ENCODE measurements at places on chromosomes 1 and 21.

DNA sequence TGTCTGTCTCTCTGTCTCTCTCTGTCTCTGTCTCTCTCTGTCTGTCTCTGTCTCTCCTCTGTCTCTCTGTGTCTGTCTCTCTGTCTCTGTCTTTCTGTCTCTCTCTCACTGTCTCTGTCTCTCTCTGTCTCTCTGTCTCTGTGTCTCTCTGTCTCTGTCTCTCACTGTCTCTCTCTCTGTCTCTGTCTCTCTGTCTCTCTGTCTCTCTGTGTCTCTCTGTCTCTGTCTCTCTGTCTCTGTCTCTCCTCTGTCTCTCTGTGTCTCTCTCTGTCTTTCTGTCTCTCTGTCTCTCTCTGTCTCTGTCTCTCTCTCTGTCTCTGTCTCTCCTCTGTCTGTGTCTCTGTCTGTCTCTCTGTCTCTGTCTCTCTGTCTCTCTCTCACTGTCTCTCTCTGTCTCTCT, 873 bp upstream of the COL6A1 start:
- no peak for DNase-seq

- no peak for DNase-seq
These were observed 29.4 kb downstream of the SPATA17 start for GRCh38 chr1:217660353-217661062.

- no peak for DNase-seq
These were observed 71.4 kb downstream of the KIF26B start for GRCh38 chr1:245226203-245226499.

GRCh38 chr1:47510282-47510811, 72.5 kb downstream of the FOXD2 start:
- DNase-seq, result no peak

DNA sequence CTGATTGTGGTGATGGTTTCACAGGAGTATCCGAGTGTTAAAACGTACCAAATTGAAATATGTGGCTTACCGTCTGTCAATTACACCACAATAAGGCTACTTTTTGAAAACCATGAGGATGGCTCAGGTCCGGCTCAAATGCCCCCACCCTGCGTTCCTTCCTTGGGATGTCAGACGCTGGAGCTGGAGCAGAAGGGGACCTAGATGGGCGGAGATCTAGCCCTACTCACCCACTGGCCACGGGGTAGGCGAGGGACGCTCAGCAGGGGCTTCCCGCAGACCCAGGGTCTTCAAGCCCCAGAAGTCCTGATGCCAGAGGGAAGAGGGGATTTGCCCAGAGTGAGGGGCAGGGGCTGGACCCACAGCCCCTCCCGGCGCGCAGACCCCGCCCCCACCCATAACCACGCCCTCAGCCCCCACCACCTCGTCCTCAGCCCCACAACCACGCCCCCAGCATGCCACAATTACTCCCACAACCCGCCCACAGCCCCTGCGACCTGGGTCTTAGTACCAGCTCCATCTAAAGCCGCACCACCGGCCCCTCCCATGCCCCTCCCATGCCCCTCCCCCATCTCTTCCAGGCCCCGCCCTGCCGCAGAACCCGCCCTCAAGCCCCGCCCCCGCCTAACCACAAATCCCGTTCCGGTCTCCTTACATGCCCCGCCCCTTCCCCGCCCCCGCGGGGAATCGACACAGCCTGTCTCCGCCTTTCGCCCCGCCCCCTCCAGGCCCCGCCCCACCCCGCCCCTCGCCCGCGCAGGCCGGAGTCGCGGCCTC, at the start of gene LRRC3:
LRRC3 (plus strand) TSS at position 764 of the 777 bp plus-strand sequence. CDS start 1,135 bp downstream, outside the sequence.
- no peak for DNase-seq

GRCh38 chr1:56322211-56322610, 257.2 kb downstream of the PLPP3 start:
- DNase-seq, result no peak

- no peak for DNase-seq
These were observed 2.2 kb downstream of the IKBKE start for GRCh38 chr1:206472454-206472853.

GRCh38 chr1:160171354-160171753, 19.0 kb upstream of the CASQ1 start:
- no peak for DNase-seq

DNA sequence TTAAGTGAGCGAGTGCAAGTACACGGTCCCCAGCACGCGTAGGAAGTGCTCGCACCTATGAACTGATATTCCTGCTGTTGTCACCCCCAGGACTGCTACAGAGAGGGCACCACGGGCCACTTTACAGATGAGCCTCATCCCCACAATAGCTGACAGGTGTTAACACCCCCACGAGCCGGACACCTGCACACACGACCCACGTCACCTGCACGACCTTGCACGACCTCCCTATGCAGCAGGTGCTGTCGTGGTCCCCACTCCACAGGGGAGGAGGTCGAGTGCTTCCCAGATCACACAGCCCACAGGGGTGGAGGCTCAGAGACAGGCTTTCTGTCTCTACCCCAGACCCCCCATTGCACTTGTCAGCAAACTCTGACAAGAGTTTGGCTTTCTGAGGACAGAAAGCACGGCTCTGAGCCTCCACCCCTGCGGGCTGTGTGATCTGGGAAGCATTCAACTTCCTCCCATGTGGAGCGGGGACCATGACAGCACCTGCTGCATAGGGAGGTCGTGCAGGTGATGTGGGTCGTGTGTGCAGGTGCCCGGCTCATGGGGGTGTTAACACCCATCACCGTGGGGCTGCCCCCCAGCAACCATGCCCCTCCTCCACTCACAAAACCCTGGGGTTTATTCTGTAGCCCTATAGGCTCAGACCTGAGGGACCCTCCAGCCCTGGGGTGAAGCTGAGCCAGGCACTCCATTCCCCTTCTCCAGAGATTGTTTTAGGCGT, 80.8 kb downstream of the MATN1 start:
- DNase-seq, result no peak

DNA sequence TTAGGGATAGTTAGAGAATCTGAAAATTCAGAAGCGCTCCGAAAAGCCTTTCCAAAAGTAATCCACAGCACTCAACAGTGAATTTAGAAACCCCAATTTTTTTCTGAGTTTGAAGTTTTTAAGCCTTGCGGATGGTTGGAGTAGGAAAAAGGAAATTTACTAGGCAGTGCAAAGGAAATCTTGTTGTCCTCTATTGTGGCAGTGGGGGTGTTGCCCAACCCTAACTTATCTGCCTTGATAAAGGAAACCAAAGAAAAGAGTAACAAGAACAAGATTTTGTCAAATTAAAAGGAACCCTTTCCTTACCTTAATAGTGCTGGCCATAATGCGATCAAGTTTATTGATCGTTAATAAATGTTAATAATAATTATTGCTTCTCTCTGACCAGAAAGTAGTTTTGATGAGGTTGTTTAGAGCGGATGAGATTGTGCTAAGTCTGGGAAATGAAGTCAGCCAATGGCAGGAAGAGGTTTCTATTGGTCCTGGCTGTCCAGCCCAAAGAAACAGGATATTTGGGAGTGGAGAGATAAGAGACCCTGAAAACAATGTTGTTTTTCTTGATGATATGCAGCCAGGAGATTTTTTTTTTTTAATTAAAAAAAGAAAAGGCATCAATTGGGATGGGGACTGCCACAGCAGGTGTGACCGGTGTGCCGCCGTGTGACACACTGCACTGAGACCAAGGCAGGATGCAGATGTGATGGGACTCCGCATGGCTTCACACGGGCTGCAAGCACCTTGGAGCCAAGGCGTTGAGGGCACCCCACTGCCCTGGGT, at the start of gene ERG:
ERG (minus strand) TSS at position 421 of the 777 bp plus-strand sequence; CDS start at position 324, 97 bp downstream.
- DNase-seq, result no peak

- DNase-seq, result no peak
These were observed 64.3 kb upstream of the HOOK1 start for GRCh38 chr1:59750328-59751003.

- DNase-seq, result no peak
These were observed 1.9 kb downstream of the BTBD19 start for GRCh38 chr1:44810101-44810761.

DNA sequence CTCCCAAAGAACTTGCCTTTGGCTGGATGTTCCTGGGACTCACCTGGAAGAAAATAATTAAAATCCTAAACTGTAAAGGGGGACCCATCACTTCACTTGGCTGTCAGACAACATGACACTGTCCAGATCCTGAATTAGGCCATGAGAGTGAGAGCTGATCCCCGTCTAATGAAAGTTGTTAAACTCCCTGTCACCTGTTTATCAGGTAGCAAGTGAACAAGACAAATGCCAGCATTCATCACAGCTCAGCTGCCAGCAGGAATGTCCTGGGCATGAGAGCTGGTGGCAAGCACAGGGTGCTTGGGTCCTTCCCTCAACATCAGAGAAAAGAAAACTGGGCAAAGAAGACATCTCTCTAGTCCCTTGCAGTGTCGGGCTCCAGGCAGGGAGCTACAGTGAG, 23.8 kb downstream of the PMVK start:
- no peak for DNase-seq

DNA sequence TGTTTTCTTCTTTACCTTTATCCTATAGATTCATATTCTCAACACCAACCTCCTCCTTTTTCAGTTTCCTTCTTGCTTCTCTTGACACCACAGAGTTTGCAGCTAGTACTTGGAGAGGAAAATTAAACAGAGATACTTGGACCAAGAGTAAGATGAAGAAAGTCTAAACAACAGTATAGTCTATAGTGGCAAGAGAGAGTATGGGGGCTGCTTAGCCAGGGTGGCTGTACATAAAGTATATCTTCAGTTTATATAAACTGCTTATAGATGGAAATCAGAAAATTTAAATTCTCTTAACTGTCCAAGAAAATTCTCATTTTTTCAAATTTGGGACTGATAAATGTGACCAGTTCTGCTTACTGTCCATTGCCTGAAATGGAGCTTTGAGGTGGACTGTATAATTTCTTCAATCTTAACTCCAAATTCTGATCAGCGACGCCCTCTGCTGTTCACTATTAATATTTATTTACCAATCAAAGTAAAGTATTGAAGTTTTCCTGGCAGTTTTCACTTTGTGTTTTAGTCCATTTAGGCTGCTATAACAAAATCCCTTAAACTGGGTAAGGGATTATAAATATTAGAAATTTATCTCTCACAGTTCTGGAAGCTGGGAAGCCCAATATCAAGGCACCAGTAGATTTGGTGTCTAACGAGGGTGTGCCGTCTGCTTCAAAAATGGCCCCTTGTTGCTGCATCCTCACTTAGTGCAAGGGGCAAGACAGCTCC, 14.8 kb upstream of the METTL18 start:
- DNase-seq, result peak; percentile 1

DNA sequence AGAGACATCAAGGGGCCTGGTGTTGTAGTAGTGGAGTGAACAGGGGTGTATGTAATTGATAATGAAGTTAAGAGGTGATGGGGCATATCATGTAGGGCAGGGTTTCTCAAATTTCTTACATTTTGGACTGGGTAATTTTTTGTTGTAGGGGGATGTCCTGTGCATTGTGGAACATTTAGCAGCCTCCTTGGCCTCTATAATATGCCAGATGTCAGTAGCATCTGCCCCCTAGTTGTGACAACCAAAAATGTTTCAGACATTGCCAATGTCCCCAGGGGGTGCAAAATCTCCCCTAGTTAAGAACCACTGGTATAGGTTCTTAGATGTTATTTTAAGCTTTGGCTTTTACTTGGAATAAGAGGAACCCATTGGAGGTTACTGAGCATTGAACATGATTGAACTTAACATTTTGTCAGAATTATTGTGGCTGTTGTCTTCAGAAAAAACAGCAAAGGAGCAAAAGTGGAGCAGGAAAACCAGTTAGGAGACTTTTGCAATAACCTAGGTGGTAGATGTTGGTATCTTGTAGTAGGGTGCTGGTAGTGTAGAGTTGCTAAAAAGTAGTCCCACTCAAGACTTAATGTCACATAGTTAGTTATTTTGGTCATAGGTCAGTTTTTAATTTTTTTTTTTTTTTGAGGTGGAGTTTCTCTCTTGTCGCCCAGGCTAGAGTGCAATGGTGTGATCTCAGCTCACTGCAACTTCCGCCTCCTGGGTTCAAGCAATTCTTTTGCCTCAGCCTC, 6.2 kb downstream of the ZNF326 start:
- DNase-seq, result no peak

DNA sequence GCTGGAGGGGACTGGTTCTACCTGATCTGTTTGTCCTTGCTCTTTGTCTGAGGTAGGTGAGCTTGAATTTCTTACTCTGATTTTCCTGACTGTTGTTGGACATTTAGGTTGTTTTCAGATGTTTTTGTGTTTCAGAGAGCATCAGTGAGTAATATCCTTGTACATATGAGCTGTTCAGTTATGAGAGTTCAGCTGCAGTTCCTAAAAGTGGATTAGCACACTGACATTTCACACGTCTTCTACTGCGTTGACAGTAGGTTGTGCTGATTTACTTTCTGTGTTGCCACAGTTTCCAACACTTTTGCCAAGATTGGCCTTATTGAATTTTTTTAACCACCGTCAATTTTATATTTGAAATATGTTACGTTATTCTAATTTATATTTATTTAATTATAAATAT, 27.7 kb downstream of the CXADR start:
- no peak for DNase-seq

DNA sequence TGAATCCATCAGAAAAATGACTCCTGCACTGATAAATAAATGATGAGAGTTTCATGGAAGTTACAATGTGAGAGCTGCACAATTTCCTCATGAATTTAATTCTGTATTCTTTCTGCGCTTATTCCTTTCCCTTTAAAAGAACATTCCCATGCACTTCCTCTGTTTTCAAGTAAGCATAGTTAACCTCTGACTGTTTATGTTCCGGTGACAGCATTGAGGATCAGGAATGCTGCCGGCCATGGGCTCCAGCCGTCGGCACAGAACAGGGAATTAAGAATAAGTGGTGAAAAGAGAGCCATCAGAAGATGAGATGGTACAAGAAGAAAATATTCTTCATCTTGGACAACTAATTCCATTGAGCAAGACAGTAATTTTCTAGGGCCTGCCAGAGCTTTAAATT, 65.3 kb downstream of the SUSD4 start:
- DNase-seq, result no peak

- DNase-seq, result no peak
These were observed 74.7 kb downstream of the RIPK4 start for GRCh38 chr21:41692185-41692565.

- no peak for DNase-seq
These were observed 248.2 kb downstream of the MATN1 start for GRCh38 chr1:30475201-30475600.

DNA sequence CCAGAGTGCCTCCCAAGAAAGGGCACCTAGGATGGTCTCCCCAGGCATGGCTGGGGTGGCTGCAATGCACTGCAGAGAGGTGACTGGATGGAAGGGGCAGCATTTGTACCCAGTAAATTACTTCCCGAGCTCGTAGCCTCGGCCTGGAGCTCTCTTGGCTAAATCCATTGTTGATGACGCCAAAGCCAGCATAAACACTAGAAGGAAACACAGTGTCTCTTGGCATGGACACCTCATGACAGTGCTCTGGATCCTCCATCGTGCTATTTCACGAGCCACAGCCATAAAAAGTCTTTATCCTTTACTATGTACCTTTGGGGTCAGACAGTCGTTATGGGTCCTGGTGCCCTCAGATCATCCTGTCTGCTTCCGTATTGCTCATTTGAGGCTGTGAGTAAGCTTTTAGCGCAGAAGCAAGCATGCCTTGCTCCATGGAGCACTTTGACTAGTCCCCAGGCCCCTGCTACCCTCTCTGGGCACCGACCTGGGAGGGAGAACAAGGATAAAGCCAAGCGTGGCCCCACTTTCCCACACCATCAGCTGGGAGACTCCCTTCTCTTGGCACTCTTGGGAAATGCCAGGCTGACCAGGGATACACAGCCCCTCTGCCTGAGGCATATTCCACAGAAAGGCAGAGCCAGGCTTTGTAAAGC, 10.3 kb upstream of the PRELP start:
- no peak for DNase-seq

- DNase-seq, result no peak
These were observed 5.2 kb upstream of the GPR161 start for GRCh38 chr1:168141871-168142385.

Measured in NCI-H510A (cell line).